Activated CD8-positive, alpha-beta memory T cell treated with anti-CD3 and anti-CD28 coated beads for 1 hour (primary cell): ENCODE measurements at places on chromosomes 2 and 18.

DNA sequence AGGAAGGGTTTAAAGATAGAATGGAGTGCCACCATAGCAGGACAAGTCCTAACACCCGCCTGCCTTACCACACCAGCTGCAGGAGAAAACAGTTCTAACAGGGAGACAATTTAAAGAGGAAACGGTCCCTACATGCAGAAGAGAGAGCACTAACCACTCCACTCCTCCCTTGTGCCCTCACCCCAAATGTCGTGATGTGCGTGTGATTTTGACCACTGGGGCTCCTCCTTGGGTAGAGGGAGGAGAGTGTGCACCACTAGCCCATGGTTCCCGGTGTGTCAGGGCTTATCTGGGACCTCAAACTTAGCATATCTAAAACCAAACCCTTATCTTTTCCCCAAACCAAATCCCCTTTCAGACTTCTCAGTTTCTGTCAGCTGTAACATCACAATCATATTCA lies 105.5 kb upstream of the CCDC68 start:
- no peak for DNase-seq

DNA sequence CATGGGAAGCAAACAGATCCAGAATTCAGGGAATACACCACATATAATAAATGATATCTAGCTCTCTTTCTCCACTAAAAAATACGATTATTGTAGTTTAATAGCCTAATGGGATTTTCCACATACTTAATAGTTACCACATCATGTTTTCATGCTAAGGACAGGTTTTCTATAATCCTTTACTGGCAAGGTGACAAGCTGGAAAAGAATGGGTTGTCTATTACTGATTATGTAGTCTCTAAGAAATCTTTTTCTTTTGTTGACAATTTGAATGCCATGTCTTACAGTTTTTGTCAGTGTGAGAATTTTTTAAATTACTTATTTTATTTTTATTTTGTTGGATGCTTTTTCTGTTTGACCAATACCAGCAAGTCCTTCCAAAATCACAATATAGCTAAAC lies 177.8 kb downstream of the GALNT13 start:
- no peak for DNase-seq

- DNase-seq = no peak
Measured at GRCh38 chr2:68911709-68912108, 40.5 kb upstream of the BMP10 start.

- DNase-seq = no peak
Measured at GRCh38 chr2:220552790-220553535, 925.5 kb downstream of the SLC4A3 start.

- DNase-seq = no peak
Measured at GRCh38 chr2:173985605-173985992, 20.4 kb upstream of the SP3 start.

DNA sequence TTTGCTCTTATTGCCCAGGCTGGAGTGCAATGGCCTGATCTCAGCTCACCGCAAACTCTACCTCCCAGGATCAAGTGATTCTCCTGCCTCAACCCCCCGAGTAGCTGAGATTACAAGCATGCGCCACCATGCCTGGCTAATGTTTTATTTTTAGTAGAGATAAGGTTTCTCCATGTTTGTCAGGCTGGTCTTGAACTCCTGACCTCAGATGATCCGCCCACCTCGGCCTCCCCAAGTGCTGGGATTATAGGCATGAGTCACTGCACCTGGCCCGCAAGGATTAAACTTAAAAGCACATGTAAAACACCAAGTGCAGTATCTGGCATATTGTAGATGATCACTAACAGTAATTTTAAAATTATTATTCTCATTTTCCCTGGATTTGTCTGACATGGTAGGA lies 72.9 kb downstream of the C1QL2 start:
- no peak for DNase-seq

DNA sequence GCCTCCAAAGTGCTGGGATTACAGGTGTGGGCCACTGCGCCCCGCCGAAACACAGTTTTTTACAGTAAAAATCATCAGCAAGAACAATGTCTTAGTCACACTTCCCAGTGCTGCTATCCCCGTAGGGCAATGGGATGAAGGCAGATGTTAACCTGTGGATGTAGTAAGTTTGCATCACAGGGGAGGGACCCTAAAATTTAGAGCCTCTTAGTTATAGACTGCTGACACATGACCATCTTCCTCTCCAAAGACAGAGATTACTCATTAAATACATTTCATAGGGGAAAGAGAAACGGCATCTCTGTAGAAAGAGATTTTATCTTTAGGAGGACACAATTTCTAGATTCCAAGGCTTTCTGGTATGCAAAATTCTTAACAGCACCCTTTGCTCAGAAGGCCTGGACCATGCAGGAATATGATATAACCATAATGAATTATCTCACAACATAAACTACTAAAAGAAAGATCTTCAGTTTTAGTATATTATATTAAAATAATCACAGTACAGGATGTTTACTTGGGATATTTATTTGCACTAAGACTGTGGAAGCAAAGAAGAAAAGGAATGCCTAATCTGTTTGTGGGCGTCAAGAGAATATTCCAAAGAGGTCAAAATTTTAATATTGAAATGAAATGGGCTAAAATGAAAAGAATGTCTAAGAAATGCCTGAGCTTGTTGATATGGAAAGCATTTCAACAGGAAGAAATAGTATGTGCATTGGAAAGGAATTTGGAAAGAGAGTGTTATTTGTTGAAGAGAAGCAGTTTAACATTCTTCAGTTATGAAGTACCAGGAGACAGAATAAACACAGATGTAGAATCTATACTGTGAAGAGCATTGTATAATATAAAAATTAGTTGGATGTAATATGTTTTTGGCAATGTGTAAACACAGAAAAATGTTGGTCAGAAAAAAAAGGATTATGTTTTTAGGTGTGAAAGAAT lies 1228.3 kb upstream of the CHAC2 start:
- no peak for DNase-seq

GRCh38 chr2:109715313-109715805 lies 78.7 kb upstream of the RGPD5 start:
- DNase-seq = no peak

GRCh38 chr2:144625626-144626025 lies 105.7 kb upstream of the ZEB2 start:
- DNase-seq = no peak

GRCh38 chr18:48792141-48792540 lies 158.6 kb downstream of the SMAD7 start:
- DNase-seq = no peak

GRCh38 chr2:134258684-134259388 lies 5.0 kb downstream of the MGAT5 start:
- DNase-seq = peak; percentile 13

DNA sequence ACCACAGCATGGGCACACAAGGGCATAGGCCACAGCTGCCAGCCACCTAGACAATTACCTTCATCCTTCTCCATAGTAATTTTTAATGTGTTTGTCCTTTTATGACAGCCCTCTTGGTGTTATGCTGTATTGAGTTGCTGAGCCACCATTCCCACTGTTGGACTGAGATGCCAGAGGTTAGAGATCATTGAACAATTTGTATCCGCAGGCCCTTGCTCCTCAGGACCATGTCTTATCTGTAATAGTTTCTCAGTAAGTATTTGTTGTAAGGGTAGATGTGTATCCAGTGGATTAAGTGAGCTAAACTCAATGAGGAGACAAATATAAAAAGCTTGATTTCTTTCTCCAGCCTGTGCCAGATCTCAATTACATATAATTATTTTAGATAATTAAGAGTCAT lies 832.8 kb upstream of the ID2 start:
- no peak for DNase-seq

GRCh38 chr2:156181208-156181607 lies 151.3 kb downstream of the NR4A2 start:
- no peak for DNase-seq

GRCh38 chr2:201180010-201180409 lies 2.9 kb upstream of the CASP10 start:
- DNase-seq = no peak

- no peak for DNase-seq
Measured at GRCh38 chr2:215352602-215353001, 40.7 kb downstream of the ATIC start.

DNA sequence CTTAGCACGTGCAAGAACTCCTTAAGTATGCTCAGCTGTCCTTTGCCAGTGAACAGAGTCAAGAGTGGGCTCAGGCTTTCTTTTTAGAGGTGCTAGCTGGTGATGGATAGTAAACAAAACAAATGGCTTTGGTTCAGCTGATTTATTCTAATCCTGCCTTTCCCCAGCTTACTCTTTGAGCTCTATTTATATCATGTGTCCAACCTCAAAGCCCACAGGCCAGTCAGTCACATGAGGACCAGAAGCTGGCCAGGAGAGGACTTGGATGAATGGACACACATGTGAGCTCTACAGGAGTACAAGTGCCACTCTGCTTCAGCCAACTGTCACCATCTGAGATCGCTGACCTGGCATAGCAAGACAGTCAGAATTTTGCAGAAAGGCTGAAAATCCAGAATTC lies 59.4 kb downstream of the STK39 start:
- DNase-seq = no peak

- DNase-seq = peak; percentile 88
Measured at GRCh38 chr18:48940854-48941611, 9.7 kb downstream of the SMAD7 start.

DNA sequence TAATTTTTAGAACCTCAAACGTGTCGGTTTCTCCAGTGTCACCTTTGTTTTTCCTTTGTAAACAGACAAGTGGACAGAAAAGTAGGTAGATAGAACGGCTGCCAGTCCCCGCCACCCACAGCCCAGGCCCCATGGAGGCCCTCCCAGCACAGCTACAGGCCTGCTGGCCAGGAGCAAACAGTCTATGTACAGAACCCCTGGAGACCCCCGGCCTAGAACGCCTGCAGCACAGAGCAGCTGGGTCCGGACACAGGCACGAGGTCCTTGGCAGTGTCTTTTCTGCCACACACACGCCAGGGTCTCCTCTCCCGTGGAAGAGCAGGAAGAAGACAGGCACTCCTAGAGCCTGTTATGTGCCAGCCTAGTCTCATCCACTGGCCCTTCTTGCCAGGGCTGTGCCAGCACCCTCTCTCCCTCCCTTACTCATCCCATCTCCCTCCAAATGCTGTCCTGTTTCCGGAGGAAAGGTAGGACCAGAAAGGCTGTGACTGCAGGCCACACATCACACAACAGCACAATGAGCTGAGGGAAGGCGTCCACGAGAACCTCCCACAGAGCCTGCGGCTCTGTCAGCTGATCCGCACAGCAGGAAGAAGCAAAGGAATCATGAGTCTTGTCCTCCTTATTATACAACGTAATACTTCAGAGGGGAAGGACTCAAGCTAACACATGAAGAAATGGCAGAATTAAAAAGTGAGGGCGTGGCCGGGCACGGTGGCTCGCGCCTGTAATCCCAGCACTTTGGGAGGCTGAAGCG lies 7.7 kb downstream of the DTYMK start:
- no peak for DNase-seq

- DNase-seq = no peak
Measured at GRCh38 chr2:33782395-33783230, 183.5 kb upstream of the FAM98A start.

- DNase-seq = no peak
Measured at GRCh38 chr2:40168546-40168945, 283.3 kb downstream of the SLC8A1 start.

- no peak for DNase-seq
Measured at GRCh38 chr2:30446602-30447148, 371 bp upstream of the LCLAT1 start.

DNA sequence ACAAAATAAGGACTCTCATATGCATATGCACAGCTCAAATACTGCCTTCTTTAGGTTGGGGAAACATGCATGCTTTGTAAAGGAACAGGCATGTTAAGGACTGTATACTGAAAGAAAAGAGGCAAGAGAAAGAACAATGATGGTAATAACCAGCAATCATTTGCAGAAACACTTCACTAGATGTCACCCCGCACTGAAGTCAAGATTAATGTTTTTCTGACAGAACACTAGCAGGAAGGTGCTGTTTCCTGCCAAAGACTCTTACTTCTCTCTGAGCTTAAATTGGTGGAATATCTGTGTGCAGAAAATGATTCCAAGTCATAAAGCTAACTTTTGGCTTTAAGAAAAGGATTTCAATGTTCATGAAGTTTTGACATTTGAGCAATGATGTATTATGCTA lies 19.3 kb upstream of the CSRNP3 start:
- no peak for DNase-seq

- DNase-seq = no peak
Measured at GRCh38 chr2:180246268-180246667, 239.2 kb upstream of the CWC22 start.

GRCh38 chr18:64333584-64333983 lies 184.7 kb upstream of the LINC00305 start:
- DNase-seq = no peak

GRCh38 chr2:84816426-84817026 lies 64.4 kb downstream of the TRABD2A start:
- DNase-seq = no peak
